D341Med (cell line): ENCODE measurements at places on chromosomes 5 and 9.

DNA sequence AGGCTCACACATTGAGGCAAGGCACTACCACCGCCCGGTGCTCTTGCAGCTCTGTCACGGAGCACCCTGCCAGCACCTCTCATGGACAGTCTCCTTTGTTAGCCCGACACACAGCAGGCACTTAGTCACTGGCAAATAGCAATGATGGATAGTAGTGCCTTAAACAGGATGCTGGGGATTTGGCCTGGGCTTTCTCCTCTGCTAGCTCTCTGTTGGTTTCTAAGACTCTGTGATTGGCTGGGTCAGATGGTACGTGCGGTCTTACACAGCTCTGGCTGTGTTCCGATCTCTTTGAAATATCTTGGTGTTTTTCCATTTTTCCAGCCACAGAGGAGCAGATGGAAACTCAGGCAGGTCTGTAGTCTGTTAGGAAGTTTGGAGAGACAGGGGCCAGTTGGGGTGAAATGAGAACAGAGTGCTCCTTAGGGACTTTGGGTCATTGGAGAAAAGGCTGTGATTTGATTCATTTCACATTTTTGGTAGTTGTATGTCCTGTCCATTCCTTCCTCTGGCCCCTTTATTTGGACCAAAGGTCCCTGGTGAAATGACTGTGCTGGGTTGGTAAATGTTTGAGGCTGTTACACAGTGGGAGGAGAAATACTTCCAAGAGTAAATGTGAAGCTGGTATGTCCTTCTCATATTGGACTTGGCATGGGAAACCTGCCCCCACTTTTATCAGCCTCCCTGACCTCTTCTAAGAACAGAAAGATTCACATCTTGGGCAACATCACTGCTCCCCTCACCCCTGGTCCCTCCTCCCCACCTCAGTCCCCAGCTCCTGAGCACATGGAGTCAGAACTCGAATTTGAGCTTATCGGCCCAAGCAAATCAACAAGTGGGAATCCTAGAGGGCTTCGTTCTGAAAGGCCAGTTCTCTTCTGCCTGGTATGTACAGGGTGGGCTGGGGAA, 3.4 kb downstream of the SMIM3 start:
- no peak for DNase-seq

DNA sequence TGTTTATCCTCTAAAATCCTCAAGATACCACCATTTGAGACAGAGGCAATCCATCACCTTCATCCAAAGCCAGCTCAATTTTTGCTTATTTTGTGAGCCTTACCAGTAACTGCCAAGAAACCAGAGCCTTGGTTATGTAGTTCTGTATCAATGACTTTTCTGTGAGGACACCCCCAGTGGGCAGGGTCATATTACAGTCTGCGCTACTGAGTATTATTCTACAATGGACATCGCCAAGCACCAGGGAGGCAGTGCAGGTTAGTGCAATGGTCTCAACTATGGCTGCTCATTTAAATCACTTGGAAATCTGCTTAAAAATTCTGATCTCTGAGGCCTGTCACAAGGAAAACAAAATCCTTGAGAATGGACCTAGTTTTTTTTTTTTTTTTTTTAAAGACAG, 90.5 kb upstream of the NIPAL4 start:
- no peak for DNase-seq

GRCh38 chr5:58016877-58017276, 443.0 kb downstream of the PLK2 start:
- DNase-seq = no peak

DNA sequence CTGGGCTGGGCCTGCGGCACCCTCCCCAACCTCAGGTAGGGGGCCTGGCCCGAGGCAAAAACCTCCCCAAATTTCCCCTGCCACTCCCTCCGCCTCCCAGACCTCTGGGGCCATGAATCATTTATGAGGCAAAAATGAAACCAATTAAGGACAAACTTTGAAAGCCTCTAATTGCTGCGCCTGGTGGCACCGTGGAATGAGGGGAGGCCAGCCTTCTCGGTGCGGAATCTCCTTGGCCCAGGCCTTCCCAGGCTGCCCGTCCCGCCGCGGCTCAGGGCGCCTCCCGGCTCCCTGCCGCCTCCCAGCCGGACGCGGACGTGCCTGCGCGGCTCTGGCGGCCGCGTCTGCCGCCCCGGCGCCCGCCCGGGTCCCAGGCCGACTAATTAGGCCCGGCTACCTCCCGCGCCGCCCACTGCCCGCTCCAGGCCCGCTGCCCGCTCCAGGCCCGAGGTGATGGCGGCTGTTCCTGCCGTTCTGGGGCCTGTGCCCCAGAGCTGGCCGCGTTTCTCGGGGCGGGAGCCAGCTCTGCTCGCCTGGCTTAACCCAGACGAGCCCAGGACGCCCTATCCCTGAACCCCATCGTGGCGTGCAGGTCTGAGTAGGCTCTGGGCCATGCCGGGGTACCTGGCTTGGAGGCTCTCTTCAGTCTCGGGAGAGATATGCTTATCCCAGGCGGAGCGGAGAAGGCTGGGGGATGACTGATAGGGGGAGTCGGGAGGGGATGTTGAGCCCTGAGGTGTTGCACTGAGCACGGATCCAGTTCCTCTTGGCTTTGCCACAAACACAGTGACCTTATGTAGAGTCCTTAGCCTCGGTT, 20.1 kb downstream of the CXXC5 start:
- no peak for DNase-seq

DNA sequence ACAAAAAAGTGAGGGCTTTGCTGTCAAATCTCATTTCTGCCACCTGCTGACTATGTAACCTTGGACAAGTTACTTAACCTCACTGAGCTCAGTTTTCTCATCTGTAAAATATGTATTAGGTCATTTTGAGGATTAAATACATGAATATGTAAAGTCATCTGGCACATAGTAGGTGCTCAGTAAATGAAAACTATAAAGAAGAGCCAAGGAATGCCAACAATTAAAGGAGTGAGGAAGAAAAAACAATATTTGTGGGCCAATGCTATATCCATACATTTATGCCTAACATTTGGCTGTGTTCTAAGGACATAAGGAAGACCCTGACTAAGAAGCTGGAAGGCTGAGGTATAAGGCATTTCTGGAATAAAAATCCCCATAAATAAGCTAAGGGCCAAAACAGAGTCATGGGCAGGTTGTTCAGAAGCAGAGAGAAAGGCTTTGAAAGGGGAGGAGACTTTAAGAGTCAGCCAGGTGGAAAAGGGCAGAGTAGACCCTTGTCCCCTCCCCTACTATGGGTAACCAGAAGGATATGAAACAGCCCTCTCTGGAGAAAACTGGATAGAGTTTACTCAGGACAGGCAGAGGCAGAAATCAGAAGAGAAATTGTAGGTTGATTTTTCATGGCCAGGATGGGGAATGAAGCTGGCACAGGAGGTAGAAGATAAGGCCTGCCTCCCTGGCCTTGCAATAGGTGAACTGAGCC, 47.6 kb upstream of the SIL1 start:
- no peak for DNase-seq

DNA sequence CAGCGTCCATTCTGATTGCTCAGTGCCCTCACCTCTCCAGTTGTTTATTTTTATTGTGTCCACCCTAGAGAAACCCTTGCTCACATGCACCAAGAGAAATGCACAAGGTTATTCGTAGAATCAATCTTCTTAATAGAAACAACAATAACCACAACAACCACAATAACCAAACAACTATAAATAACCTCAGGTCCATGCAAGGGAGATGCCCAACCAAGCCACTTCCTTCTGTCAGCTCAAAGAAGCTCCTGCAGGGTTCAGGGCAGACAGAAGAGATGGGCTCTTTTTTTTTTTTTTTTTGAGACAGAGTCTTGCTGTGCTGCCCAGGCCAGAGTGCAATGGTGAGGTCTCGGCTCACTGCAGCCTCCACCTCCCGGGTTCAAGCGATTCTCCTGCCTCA, 14.9 kb upstream of the TCOF1 start:
- no peak for DNase-seq

- DNase-seq = no peak
Measured at GRCh38 chr5:131628990-131629389, 6.0 kb downstream of the RAPGEF6 start.

DNA sequence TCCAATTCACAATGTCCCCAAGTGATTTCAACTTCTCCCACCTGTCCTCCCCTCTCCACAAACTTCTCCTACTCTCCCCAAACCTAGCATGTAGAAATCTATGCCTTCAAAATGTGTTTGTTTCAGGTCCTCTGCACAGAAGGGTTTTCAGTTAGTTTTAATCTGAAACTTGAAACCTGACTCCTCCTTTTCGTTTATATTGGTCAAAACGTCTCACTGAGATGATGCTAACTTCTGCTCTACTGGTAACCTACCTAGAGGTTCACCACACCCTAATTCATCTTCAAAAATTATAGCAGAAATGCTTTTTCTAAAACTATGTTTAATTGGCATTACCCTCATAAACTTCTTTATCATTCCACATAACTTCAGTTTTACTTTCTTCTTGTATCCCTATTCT, 401.8 kb upstream of the ADAMTS16 start:
- no peak for DNase-seq

DNA sequence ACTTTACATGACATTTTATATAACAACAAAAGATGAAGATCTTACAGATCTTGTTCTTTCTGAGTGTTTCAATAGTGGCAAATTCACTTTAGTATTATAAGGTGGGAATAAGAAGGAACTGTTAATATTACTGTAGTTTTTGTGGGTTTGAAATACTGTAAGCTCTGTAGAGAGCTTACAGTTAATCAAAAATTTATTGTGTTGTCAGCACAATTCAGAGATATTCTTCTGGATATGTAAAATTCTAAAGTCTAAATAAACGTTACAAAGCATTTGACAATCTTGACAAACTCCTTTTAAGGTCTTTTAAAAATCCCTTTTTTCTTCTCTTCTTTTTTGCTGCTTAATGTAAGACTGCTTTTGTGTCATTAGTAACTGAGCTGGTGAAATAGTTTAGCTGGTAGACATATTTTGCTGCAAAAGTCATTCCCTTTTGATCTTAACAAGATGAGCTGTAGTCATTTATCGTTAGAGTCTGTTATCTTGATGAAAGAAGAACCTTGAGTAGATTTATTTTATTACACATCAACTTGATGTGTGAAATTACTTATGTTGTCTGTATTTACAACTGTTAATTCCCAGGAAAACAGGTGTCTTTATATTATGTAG, 186.0 kb downstream of the WDR70 start:
- DNase-seq = no peak

DNA sequence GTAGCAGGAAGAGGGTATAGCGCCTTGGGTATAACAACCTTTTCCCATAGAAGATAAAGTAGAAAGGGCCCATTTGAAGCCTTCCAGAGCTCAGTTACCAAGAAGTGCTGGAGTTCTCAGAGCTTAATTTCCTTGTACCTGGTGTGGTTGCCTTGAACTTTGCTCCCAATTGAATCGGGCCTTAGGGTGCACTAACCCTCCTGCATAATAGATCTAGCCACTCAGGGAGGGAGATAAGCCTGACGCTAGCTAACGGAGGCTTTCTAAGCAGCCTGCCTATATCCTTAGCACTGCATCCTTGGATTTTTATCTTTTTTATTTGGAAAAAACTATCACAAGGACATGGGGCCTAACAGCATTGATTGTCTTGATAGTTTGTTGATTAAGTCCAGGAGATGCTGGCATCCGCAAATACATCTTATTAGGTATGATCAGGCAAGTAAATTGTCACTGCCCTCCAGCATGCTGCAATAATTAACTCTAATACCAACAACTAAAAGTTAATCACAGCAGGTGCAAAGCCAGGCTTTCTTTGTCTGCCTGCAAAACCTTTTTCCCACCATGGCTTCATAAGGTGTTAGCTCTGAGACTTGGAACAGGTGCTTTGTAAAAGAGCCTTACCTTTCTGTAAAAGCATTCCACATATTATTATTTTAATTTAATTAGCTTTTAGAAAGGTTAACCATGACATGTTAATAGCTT, 199.4 kb downstream of the SREK1 start:
- DNase-seq = no peak

DNA sequence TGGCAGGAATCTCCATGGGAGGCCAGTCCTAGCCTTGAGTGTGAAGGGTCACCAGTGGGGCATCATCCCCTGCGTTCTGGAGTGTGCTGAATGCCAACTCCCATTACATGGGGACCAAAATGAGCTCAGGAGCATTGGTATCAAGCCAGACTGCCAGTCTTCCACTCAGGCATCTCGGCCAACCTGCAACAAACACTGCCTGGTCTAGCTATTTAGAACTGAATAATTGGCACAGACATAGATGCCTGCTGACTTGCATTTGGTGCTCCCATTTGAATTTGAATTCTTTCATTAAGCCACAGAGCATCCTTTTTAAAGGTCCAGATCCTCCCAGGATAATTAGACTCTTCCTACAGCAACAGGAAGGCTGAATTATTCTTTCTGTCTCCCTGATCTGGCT, 116.6 kb upstream of the ABCA1 start:
- DNase-seq = no peak
